ENCODE measurements at places on chromosomes 6 and 20.
A peak's percentile ranks its signal among the peaks of the same experiment; 100 is the strongest.

GRCh38 chr6:135423649-135424128, 73.9 kb downstream of the AHI1 start:
- DNase-seq = peak; percentile 11

GRCh38 chr6:130470766-130471165, 104.9 kb downstream of the TMEM200A start:
- no peak for DNase-seq

GRCh38 chr6:22737331-22737730, 168.0 kb downstream of the HDGFL1 start:
- peak; percentile 82 for DNase-seq

DNA sequence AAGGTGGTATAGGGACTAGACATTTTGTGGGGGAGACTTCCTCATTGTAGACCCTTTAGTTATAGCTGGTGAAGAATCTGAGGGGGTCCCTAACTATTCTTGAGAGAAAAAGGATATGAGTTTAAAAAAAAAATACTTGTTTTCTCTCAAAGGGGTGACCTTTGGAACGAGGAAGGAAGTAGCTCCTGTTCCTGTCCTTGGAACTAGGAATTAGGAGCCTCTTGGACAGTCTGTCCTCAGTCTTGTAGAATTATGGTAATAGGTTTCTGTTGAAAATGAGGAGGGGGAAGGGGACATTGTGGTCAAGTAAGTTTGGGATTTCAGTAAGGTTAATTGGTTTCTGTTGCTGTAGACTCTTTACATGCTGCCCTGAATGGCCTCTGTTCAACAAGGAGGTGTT, 56.5 kb downstream of the PLEKHG1 start:
- no peak for DNase-seq

DNA sequence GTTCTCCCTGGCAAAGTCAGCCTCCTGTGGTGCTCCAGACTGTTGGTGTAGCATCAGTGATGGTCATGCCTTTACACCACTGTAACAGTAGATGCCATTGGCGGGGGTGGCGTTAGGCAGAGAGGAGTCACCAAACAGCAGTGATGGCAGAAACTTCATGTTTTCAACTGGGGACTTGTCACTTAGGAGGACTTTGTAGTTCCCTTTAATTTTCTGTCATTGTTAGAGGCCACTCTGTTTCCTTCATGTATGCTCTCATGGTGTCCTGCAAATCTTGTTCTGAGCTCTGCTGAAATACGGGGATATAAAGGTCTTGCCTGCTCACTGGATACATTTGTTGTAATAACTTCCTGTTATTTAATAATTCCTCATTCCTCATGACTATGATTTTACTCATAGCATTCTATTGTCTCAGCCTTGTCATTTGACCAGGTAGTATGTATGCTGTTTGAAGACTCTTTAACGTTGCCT, 4.6 kb downstream of the MAP3K4 start:
- DNase-seq = no peak

DNA sequence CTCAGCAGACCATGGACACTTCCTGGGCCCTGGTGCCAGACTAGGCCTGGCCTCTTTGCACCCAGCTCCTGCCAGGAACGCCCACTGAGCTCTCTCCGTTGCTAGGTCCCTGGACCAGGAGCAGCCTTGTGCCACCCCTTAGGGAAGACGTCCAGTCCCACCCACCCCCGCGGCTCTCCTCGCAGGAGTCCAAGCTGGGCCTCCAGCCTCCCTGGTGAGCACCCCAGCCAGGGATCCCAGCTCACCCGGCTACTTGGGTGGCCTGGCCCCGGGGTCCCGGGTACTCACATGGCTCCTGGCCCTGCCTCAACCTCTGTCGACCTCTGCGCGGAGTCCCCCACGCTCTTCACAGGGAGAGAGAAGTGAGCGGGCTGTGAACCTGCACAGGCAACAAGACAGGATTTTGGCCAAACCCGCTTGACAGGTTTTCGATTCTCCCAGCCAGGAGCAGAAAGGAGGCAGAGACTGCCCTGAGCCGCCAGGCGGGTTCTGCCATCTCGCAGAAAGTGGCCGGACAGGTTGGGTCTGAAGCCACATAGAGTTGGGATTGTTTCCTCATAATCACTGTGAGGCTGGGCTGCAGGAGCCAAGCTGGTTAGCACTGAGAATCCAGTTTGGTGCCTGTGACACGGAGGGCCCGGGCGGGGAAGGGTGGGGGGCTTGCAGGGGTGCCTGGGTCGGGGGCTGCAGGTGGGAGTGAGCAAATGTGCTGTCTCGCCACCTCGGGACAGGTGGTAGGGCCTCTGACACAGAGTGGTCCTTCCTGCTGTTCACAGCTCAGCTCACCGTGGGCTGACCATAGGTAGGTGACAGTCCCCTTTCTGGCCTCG, at the start of gene RBBP8NL:
RBBP8NL (minus strand) TSS at position 368 of the 830 bp plus-strand sequence. CDS start 7,892 bp downstream, outside the sequence.
- DNase-seq = no peak

DNA sequence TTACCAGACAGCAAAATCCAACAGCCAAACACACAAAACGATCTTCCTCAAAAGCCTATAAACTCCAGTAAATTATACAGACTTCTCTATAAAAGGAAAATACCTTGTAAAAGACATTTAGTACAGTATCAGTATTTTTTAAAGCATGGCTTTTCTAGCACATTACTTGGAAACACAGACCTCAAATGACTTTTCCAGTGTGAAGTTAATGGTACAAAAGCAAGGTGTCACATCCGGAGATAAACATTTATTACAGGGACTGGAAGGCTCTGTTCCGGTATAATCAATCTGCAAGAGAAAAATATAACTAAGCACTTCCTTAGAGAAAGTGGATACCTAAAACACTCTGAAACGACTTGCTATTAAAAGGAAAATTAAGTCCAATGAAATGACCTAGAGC, 17.1 kb downstream of the TMEM30A start:
- DNase-seq = no peak

- DNase-seq = no peak
These were observed 117.8 kb downstream of the PXDC1 start for GRCh38 chr6:3633711-3634110.

DNA sequence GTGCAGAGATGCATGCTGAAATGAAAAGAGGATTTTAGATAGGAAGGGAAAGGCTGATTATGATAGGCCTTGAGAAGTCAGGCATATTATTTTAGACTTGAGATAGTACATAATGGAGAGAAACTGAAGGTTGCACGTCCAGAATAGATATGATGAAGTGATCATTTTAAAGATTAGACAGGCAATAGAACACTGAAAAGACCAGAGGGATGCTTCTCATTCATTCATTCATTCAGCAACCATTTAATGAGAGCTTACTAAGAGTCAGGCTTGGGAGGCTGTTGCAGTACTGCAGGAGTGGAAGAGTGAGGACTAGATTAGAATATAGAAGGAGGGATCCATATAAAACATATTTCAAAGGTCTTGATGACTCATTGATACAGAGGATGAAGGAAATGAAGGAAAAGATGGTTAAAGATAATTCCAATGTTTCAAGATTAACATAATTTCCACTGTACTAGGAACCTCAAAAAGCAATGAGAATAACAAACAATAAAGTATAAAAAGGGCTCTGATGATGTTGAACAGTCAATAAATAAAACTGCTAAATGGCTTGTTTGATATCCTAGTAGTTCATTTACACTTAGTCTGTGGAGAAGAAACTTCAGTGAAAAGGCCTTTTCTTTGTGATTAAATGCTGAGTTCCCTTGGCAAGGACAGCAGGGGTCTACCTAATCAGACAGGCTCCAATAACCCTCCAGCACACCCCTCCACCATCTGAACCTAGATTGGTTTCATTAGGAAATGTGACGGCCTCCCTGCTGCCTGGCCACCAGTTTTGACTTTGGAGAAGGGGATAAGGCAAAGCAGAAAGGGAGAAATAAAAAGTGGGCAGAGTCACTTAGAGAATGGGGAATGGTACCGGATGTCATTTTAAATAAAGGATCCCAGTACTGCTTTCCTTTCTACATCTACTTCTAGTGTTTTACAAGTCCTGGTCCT, 5.3 kb upstream of the FBXO9 start:
- no peak for DNase-seq

Measured in SK-N-DZ (cell line).